NCI-H2081 treated with DMSO at 0.1 percent for 48 hours (cell line): ENCODE measurements at places on chromosomes 12 and 14.
A peak's percentile ranks its signal among the peaks of the same experiment; 100 is the strongest.

GRCh38 chr12:122123051-122123760 lies 44.6 kb downstream of the MLXIP start:
- no peak for DNase-seq

DNA sequence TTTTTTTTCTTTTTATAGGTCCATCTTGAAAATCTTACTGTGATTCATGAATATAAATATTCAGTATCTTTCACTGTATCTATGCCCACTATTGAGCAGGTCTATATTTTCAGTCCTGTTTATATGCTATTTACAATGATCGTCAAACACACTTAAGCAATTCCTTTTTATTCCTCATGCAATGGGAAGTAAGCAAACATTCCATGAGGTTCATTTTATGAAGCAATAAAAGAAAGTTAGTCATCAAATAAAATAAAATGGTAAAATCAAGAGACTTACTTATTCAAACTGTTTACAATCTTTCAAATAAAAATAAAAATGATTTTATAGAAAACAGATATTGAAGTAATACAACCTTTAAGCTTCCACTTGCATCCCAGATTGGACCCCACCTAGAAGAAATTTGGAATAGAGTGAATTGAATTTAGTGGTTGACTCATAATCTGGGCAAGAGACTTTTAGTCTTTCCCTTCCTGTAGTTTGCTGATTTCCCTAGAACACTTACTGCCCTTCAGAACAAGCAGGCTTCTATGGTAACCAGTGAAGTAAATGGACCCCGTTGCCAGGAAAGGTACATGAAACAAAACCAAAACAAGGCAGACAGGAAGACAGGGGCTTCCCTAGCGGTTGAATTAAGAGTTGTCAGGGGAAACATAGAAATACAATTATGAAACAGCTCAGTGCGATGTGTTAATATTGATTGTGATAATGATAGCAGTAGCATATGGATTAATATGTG lies 241.0 kb upstream of the ATP2B1 start:
- peak; percentile 72 for DNase-seq

GRCh38 chr12:88952562-88952942 lies 372.3 kb upstream of the KITLG start:
- no peak for DNase-seq

DNA sequence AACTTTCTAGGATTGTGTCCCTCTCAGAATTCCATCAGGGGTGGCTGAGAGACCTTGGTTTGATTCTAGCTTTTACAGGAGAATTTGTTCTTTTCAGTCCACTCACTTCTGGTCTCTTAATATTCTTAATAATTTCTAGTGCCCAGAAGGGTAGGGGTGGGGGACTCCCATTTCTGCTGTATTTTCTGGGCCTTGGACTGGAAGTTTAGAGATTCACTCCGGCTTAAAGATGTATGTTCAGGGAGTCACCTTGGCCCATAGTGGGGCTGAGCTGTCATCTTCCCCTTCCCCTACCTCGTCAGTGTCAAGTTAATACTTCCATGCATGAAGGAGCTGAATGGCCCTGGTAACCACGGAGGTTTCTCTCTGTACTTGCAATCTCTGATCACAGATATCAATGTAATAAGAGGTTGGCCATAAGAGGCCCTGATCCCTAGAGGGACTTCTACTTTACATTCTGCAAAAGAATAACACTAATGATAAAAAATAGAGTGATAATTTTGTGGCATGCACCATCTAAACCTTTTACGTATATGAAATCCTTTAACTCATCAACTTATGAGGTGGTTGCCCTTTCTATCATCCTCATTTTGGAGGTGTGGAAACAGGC lies 6.7 kb downstream of the KRT81 start:
- DNase-seq = no peak

DNA sequence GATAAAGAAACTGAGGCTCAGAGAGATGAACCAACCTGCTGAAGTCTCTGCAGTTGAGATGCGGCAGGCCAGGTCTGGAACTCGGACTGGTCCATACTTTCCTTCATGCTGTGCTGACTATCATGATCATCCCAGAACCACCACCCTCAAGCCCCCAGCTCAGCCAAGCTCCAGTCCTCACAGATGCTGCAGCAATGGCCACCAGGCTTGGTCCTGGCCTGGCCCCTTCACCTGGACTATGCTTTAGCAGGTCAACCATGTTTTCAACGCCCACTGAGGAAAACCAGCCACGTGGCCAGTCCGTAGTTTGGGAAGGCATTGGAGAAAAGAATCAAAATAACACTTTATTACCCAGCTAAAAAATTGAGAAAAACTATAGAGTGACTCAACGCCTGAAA lies 1.4 kb downstream of the GPR68 start:
- no peak for DNase-seq

DNA sequence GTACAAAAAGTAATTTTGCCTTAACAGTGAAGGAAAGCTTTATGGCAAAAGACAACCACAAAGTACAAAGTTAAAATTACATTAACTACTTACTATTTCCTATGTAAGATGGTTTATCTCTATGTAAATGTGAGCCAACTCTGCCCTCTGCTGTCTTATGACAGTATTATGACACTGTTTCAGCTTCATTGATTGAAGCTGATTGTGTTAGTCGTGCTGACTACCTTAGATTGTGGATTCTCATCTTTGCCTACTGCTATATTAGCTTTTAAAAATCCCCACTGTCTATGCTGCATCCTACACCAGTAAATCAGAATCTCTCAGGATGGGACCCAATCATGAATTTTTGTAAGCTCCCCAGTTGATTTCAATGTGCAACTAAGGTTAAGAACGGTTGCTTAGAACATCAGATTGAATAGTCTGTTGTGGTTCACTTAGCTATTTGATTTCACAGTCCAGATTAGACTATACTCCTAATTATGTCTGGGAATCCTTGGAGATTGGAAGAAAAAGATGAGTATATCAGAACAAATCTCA lies 12.2 kb upstream of the SPTB start:
- DNase-seq = peak; percentile 44

DNA sequence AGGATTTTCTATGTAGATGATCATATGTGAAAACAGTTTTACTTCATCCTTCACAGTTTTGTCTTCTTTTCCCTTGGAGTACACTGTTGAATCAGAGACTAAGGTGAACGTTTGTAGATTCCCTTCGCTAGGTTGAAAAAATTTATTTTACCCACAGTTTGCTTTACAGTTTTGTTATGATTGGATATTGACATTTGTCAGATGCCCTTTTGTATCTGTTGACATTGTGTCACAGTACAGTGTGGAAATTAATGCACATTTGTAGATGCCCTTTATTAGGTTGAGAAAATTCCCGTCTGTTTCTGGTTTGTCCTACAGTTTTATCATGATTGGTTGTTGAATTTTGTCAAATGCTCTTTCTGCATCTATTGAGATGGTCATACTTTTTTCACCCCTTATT lies 13.3 kb downstream of the G2E3 start:
- no peak for DNase-seq

DNA sequence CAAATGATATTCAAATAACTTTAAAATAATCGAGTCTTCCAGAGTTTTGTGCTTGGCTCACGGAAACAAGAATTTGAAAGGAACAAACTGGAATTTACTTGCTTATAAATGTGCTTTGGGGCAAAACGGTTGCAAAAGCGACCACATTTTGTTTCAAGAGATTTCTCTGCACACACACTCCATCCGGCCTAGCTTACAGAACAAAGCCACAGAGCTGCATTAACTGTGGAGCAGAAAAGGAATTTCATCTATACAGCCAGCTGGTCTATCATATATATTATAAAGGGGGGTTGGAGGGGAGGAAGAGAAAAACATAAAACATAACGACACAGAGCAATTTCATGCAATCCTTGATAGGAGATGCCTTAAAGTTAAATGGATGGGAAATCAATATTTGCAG lies 153.0 kb downstream of the MYRFL start:
- DNase-seq = no peak

- no peak for DNase-seq
Observed at GRCh38 chr14:67717048-67717447, 15.4 kb downstream of the RDH12 start.

GRCh38 chr14:68193970-68194681 lies 374.5 kb downstream of the RAD51B start:
- no peak for DNase-seq

DNA sequence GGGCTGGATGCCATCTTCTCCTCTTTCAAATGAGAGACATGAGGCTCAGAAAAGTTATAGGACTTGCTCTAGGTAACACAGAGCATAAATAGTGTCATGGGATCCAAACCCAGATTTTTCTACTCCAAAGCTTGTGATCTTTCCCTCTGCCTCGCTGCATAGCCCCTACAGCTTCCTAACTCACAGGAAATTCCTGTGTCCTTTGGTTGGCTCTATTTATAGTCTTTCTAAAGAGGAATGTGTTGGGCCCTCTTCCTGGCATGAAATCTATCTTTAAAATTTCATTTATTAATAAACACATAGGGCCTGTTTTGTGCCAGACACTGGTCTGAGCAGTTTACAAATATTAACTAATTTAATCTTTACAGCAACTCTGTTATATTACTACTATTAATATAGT lies 9.8 kb upstream of the KCNA5 start:
- DNase-seq = no peak

DNA sequence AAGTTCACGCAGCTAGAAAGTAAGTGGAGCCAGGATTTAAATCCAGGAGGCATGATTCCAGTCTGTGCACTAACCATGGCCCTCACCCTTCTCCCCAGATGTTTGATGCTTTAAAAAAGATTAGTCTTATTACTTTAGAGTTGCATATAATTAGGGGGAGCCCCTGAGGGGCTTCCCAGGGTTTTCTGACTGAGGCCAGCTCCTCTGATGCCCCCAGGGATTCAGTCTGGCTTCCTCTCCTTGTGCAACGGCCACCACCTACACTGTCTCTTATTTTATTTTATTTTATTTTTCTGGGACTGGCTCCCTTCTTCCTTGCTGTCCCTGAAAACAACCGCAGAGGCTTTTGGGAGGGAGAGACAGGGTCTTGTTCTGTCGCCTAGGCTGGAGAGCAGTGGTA lies 22.6 kb downstream of the CLSTN3 start:
- no peak for DNase-seq

- DNase-seq = no peak
Observed at GRCh38 chr14:83342590-83342989, 1808.9 kb upstream of the SEL1L start.

DNA sequence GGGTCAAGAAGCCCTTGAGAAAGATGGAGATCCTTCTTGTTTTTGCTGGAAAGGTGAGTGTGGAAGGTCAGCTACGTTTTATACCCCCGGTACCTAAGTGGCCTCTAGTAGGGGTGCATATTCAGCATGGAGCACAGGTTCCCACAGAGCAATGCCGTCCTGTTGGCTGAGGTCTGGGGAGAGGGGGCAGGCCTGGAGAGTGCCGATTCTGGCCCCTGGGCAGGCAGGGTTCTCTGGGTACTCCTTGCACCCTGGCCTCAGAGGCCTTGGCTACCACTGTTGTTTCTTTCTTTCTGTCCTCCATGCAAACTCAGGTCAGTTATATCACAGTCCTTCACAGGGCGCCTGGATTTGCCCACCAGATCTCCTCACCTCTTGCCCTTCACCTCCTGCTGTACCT lies 8.5 kb downstream of the RBP5 start:
- DNase-seq = no peak

GRCh38 chr14:99258341-99258861 lies 13.6 kb downstream of the BCL11B start:
- DNase-seq = no peak

DNA sequence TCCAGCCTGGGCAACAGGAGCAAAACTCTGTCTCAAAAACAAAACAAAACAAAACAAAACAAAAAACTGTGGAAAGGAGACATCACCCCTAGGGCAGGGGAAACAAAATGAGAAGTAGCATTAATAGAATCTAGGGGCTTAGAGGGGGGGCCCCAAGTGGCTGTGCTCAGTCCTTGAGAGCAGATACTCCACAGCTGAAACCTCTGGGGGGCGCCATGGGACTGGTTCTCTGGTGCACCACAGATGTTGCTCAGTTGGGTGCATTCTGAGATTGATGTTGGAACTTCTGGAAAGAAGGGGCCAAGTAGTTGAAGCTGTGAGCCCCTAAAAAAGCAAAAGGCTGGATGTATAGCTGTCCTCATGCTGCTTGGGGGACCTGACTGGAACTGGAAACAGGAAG lies 11.8 kb upstream of the SYNE2 start:
- no peak for DNase-seq

DNA sequence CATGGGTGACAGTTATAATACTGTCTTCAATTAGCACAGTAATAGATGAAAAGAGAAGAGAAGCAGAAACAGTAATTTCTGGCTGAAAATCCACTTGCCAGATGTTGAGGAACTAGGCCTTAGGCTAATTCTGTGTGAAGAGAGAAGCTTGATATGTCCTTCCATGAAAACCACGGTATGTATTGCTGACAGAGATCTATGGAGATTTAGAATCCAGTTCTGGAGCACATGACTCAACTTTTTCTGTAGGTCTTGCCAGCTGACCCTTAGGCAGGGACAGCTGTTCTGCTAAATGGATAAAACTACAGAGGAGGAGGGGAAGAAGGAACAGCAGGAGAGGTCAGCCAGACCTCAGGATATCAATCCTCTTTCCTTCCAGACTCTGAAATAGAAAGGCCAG lies 211.5 kb downstream of the PRKD1 start:
- no peak for DNase-seq

DNA sequence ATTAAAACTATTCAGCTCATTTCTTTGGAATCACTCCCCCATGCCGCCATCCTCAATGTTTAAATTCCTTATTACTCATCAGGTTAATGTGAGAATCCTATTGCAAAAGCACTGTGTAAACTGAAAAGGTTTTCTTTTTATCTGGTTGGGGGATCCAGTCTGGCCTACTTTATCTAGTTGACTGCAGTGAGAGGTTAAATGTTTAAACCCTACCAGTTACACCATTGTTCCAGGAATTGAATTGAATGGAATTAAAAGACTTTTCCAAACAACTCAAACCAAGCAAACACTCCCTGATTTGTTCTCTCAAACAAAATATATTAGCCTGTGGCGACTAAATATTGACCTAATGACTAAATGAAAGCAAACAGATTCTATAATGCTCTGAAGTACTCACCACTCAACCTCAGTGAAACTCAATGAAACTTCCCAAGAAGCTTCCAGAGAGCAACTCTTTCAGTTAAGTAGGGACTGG lies 100.5 kb downstream of the VEZT start:
- no peak for DNase-seq

DNA sequence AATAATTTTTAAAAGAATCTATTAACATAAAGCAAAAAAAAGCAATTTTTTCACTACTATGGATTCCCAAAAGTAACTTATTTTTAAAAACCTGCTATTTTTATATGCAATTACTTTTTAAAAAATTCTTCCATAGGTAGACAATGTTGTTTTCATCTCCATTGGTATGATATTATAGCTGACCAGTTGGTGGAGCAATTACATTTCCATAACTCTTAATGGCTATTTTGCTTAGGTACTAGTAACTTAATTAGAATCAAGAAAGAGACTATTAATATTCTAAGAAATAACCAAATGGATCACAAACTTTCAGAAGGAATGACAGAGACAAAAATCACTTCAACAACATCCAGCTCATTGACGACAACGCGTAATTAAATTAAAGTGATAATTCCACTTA lies 64.7 kb upstream of the PTCSC3 start:
- DNase-seq = no peak

DNA sequence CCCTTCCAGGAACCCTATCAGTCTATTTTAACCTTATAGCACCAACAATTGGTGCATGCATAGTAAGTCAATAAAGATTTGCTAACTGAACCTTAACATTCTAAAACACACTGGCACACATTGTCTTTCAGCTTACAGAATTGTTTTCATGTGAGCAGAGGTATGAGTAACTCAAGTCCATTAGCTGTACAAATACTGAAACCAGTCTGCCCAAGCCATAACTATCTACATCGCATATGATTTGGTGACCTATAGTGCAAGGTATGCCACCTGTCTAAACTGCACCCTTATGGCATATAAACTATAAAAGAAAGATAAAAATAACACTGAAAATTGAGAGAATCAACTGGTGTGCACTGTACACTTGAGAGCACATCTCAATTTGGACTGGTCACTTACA lies 34.8 kb downstream of the SBNO1 start:
- DNase-seq = no peak
